Suppressor macrophage treated with lipopolysaccharide for 4 hours (primary cell): ENCODE measurements at places on chromosomes 7 and 10.

DNA sequence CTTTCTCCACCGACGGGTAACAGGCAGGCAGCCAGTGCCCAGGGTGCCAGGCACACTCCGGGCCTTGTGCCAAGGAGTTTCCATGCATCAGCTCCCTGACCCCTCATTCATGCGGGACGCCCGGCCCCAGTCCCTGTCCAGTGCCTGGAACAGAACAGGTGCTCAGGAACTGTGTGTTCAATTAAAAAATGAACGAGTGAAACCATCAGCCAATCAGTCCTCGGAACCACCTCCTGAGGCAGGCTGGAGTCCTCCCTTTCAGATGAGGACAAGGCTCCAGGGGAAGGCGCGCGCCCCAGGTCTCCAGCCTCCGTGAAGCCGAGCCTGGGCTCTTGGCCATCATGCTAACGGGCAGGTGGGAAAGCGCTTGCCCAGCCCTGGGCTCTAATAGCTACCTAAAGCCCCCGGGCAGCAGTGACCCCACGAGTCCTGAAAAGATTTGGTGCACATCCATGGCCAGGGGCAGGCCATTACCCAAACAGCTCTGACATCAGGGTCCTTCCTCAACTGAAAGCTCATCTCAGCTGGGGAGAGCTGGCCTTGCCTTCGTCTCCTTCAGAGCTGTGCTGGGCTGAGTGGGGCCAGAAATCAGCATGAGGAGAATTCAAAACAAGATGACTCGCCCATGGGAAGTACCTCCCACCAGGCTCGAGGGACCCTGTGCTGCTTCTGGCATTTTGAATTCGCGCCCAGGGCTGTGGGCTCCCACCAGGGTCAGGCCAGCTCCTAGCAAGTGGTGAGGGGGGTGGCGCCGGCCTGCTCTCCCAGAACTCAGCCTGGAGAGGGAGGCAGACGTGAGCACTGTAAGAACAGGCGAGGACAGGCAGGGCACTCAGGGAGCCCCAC is 200.5 kb downstream of the MAD1L1 start:
- no peak for DNase-seq

- peak; percentile 21 for DNase-seq
Measured at GRCh38 chr10:102230861-102231356, 4.8 kb downstream of the ELOVL3 start.

- no peak for DNase-seq
Measured at GRCh38 chr10:89478085-89478738, 57.2 kb downstream of the SLC16A12 start.

DNA sequence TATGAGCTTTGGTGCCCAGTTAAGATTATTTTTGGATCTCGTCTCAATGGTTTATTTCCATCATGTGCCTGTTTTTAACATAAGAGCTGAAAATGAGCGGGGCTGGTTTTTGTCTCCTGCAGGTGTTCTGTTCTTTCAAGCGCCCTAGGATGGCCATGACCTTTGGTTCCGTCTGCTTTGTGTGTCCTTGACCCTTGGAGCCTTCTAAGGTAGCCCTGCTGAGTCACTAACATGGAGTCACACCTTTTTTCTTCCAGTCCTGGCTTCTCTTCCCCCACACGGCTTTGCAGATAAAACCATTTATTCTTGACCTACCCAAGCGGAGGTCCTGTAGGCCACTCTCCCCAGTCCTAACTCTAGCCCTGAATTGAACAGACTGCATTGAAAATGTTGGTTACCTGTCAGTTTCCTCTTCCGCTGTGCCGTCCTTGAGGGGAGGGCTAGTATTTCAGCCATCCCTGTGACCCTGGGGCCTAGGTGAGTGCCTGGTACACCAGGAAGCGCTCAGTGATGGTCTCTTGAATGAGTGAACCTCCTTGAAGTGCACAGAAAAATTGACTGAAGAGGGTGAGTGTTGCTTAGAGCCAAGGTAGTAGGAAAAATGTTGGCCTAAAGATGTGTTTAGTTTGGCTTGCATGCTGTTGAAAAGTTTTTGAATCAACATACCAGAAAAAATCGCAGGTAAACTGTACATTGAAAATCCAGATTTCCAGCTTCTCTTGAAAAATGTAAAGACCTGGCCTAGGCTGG is 48.0 kb downstream of the CAMK1D start:
- no peak for DNase-seq

- DNase-seq, result no peak
Measured at GRCh38 chr7:82507976-82508677, 64.5 kb upstream of the CACNA2D1 start.

DNA sequence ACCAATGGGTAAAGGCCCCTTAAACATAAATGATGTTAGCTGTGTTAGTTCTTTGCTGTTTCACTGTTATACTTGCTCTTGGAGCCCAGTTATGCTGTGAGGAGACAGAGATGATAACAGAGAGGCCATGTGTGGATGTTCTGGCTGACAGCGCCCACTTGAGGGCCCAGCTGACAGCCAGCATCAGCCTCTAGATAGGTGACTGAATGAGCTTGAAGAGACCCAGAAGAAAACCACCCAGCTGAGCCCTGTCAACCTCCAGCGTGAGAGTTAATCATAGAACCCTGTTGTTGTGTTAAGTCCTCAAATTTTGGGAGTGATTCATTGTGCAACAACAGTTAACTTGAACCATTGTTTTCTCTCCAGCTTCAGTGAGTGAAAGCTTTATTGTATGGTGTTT is 91.7 kb downstream of the GLRX3 start:
- no peak for DNase-seq

GRCh38 chr7:82126576-82126975 is 317.0 kb downstream of the CACNA2D1 start:
- no peak for DNase-seq

DNA sequence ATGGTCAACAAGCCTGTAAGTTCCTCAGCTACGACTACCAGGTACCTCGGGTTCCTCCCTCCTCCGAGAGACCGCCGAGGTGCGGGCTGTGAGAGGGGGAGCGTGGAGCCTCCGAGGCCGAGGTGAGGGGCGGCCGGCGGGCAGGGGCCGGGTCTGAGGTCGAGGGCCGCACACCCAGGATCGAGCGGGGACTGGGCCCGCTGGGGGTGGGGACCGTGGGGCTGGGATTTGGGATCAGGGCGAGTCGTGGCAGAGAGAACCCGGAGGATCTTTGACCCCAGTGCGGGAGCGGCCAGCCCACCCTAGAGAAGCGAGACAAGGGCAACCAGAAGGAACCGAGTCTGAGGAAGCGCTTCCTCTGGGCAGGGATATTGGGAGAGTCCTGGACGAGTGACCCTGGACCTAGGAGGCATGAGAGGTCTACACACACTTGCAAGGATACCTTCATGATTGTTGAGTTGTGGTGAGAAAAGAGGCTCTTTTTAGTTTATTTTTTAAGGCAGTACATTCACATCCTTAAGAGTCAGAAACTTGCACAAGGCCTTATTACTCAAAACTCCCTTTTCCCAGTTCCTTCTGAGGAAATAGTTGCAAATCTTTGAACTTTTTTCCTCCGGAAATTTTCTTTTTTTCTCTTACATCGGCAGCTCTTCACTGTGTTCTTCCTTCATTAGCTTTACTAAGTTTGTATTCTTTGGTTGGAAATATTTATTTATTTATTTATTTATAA is 395 bp downstream of the ZNF487 start:
- peak; percentile 72 for DNase-seq

DNA sequence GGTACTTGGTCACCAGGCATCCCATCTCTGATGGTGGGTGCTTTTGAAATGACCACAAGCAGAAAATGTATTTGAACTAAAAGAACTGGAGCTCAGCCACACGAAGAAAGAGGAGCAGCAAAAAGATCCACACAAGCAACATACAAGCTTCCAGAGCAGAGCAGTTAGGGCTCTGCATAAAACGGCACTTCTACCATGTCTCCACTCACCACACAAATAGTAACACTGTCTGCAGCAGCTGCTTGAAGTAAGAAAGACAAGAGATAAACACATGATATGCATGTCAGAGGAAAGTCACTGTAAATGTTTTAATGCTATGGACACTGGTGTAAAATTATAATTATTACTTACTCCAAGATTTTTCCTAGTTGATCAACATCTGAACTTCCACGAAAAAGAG is 32.5 kb upstream of the FAM133B start:
- DNase-seq, result no peak
